ENCODE measurements at places on chromosomes 2 and 18.

DNA sequence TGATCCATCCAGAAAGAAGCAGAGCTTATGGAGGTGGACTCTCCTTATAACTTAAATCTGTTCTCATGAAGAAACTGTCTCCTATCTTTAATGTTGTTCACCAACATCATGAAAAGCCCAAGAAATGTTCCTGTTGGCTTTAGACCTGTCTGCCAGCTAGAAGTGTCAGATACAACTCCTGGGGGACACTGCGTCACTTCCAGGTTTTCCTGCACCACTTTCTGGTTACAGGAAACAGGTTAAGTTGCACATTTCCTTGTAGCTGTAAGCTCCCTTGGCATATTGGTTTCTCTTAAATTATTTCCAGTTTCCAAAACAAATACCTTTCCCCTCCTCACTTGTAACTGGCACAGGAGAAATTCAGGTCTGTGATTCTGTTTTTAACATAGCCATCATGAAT lies 2.9 kb downstream of the CEP68 start:
- no peak for DNase-seq

GRCh38 chr18:79753391-79753851 lies 44.3 kb upstream of the KCNG2 start:
- DNase-seq: no peak

DNA sequence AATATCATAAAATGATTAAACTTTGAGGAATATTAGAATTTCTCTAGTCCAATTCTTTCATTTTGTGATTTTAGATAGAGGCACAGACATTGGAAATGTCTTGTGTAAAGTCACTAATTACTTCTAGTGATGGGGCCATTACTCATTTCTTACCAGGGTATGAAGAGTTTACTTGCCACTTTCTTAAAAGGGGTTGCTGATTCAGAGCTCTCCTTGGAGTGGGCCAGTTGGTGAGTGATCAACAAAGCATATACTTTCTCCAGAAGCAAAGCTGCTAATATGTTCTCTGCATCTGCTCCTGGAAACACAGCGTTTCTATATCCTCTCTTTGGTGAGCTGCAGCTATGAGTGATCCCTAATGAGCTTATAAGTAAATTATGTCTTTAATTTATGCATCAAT lies 408.9 kb upstream of the LRATD1 start:
- no peak for DNase-seq

GRCh38 chr2:54298514-54298913 lies 42.5 kb upstream of the TSPYL6 start:
- no peak for DNase-seq

DNA sequence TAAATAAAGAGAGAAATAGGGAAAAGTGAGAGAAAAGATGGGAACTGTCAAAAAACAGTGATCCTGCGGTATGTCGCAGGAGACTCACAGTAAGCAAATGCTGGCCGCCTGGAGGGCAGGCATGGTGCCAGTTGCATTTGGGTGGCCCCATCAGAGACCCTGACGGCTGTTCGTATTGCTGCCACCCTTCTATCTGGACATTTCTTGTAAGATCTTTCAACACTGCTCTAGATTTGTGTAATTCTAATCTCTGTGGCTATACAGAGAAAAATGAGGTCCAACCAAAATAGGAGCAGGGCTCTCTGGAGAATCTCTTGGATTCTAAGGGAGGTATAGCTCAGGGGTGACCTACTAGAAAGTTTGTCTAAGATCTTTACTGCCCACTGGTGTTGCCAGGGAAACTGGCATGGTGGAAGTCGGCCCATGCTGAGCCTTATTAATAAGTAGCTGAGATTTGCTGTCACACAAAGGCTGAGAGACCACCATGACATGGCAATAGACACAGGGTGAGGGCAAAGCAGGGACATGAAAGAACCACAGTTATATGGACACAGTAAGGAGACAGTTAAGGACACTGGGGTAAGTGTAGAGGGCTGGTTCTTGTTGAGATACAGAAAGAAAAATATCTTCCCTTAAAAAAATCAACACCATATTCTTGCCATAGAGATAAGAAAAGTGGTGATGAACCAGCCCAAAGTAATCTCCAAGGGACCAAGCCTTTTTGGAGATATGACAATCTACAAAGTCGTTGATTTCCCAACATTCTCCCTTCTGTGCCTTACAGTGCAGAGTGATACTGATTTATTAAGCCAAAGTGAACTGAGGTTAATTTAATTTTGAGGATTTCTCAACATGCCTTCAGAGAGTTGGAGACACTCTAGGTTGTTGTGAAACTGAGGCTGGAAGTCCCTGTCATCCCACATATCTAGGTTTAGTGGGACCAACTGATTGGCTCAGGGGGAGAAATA lies 26.4 kb upstream of the FZD7 start:
- DNase-seq: no peak

DNA sequence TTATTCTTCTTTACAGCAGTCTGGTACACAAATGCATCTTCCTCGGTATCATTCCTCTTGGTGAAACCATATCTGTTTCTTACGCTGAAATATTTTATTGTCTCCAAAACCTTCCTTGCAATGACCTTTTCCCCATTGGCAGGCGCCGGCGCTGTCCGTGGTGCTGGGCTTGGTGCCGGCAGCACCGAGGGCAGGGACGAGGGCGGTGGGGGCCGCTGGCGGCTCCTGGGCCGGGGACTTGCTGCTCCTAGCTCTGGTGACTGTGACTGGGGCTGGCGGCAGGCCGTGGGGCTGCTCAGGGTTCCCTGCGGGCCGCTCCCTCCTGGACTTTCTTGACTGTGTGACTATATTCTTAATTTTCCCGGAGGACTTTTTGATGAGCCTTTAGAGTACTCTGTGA lies 72.5 kb downstream of the GPR39 start:
- no peak for DNase-seq

DNA sequence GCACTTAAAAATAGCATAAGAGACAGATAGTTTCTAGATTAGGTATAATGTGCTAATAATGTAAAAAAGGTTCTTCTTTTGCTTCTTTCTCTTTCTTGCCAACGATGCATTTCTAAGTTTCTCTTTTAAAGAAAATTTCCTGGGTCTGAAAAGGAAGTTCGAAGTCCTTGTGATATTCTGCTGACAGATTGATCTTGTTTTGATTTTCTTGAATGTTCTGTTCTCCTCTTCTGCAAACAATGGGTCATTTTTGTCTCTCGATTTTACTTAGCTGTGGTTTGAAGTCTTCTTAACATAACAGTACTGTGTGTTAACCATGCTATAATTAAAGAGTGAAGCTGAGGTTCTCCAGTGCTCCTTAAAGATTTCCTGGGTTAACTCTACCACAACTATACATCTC lies 61.1 kb upstream of the ACYP2 start:
- DNase-seq: no peak

- no peak for DNase-seq
Observed at GRCh38 chr18:74420481-74420880, 36.6 kb downstream of the DIPK1C start.

- DNase-seq: no peak
Observed at GRCh38 chr18:79945118-79946042, 6.1 kb downstream of the SLC66A2 start.
